ENCODE measurements at places on chromosomes 13 and 19.

GRCh38 chr13:22961835-22962537, 218.8 kb upstream of the SGCG start:
- no peak for DNase-seq

DNA sequence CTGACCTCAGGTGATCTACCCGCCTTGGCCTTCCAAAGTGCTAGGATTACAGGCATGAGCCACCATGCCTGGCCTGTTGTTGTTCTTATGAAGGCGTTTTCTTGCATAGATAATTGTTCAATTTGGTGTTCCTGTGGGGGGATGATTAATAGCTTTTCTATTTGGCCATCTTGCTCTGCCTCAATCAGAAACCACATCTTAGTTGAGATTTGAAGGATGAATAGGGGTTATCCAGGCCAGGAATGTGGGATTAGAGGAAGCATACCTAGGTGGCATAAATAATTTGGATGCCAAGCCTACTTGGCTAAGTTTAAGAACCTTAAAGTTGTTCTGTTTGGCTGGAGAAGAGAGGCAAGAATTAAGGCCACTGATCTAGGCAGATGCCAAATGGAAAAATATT, 44.4 kb downstream of the CCNA1 start:
- DNase-seq: no peak

- DNase-seq: no peak
Measured at GRCh38 chr13:20518660-20519100, 7.0 kb downstream of the CRYL1 start.

- no peak for DNase-seq
Measured at GRCh38 chr19:30473334-30473867, 101.2 kb downstream of the ZNF536 start.

DNA sequence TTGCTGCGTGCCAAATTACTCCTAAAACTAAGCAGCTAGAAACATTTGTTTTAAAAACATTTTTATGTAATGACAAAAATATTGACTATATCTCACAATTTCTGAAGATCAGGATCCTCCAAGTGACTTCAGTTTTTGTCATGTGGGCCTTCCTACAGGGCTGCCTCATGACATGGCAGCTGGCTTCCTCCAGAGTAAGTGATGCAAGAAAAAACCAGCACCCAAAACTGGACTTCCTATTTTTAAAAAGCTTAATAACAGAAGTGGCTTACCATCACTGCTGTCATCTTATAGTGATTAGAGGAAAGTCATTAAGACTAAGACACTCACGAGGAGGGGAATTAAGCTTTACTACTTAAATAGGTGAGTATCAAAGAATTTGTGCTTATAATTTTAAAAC, 681.7 kb downstream of the PCDH17 start:
- DNase-seq: no peak
